HFFc6 (cell line): ENCODE measurements at places on chromosomes 7 and 10.

GRCh38 chr10:131737543-131738395, 163.0 kb upstream of the PPP2R2D start:
- DNase-seq: no peak

GRCh38 chr7:81990395-81990794, 220.5 kb upstream of the HGF start:
- peak; percentile 29 for DNase-seq

- peak; percentile 77 for DNase-seq
Measured at GRCh38 chr10:93030409-93030808, 30.2 kb upstream of the CYP26C1 start.

DNA sequence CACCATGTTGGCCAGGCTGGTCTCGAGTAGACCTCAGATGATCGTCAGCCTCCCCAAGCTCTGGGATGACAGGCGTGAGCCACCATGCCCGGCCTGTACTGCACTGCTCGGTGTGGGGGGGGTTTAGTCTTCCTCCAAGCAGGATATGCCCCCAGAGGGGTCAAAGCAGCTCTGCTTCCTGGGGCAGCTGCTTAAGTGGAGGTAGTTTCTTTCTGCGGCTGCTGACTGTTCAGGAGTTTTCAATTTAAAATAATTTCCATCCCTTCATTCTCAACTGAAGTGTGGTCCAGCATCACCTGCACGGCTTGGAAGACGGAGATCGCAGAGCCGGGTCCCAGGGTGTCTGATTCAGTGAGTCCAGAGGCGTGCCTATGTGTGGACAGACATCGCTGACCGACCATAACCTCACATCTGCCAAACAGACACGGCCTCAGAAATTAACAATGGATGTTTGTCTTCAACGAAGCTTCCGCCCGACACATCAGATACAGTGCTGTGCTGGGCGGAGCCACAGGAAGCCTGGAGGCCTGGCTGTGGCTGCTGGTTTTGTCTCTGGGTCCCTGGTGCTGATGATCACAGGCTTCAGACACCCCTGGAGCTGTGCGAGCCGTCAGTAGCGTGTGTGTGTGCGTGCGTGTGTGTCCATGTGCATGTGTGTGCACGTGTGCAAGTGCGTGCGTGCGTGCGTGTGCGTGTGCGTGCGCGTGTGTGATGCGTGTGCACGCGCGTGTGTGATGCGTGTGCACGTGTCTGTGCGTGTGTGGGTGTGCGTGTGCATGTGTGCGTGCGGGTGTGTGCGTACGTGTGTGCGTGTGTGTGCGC, 226.5 kb upstream of the PITRM1 start:
- no peak for DNase-seq

GRCh38 chr7:51982653-51983052, 666.0 kb upstream of the COBL start:
- no peak for DNase-seq

- no peak for DNase-seq
Measured at GRCh38 chr10:14740684-14741247, 33.9 kb downstream of the FAM107B start.

- DNase-seq: no peak
Measured at GRCh38 chr10:119268871-119269506, 61.6 kb downstream of the GRK5 start.

DNA sequence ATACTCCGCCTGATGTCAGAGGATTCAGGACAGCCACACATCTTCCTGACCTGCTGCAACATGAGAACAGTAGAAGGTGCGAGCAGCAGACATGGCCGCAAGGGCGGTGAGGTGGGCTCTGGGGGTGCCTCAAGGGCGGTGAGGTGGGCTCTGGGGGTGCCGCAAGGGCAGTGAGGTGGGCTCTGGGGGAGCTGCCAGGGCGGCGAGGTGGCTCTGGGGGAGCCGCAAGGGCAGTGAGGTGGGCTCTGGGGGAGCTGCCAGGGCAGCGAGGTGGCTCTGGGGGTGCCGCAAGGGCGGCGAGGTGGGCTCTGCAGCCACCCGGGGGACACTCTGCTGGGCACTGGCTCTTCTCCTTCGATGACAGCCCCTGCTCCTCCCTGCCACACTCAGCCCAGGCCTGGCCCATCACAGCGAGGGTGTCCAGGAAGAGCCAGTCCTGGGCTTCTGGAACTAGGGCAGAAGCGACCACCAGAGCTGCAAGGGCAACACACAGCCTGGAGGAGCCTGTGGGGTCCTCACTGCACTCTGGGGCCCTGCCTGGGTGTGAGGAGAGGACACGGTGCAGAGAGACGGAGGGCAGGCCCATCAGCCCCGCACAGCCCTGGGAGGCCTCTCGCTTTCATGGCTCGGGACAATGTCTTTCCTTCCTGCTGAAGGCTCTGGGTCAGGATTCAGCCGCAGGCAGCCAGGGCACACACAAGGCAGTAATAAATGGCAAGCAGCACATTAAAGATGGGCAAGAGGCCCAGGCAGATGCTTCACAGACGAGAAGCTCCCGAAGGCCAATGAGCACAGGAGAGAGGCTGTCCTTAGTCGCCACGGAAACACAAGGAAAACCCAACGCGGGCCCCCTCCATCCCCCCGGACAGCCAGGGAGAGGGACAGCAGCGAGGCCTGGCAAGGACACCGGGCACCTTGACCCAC, 42.5 kb downstream of the STK32C start:
- no peak for DNase-seq

GRCh38 chr10:95389982-95390381, 99.2 kb upstream of the PDLIM1 start:
- DNase-seq: no peak

DNA sequence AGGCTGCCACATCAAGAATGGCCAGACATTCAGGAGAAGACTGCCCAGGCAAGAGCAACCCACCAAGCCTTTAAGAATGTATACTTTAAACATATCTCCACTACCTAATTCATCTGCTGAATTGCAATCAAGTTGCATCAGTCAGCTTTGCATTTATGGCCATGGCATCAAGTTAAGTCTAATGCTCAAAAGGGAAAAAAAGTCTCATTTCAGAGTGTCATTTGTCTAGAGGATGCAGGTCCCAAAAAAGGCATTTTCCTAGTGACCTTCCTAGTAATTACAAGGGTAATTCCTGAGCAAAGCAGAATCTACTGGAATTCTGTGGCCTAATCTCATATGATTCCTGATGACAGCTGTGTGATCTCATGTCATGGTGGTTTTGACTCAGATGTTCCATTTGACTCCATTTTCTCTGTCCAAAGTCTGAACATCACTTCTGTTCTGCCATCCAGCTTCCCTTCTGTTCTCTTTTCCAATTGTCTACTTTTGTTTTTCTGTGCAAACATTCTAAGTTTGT, 7.3 kb upstream of the CABCOCO1 start:
- DNase-seq: no peak

GRCh38 chr7:37150856-37151255, 297.8 kb downstream of the ELMO1 start:
- DNase-seq: no peak

DNA sequence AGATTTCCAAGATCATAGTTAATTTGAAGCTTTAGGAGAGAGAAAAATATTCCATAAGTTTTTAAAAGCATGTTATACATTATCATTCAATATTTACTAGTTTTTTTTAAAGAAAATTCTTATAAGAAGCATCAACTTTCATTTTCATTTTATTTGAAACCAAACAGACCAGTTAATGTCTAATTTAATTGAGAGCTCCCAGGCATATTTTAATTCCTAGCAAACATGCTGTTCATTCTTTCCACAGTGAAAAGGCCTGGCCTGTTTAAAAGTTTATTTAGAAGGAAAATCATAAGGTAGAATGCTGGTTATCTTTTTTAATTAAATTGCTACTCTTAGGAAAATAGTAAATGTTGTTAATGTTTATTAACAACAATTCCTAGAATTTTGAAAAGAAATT, 324.4 kb downstream of the PCLO start:
- DNase-seq: no peak

GRCh38 chr7:158444501-158445420, 142.9 kb downstream of the PTPRN2 start:
- no peak for DNase-seq

GRCh38 chr10:27188897-27189296, 33.7 kb downstream of the MASTL start:
- no peak for DNase-seq

- DNase-seq: no peak
Measured at GRCh38 chr7:143485094-143485493, 7.4 kb downstream of the TAS2R41 start.

DNA sequence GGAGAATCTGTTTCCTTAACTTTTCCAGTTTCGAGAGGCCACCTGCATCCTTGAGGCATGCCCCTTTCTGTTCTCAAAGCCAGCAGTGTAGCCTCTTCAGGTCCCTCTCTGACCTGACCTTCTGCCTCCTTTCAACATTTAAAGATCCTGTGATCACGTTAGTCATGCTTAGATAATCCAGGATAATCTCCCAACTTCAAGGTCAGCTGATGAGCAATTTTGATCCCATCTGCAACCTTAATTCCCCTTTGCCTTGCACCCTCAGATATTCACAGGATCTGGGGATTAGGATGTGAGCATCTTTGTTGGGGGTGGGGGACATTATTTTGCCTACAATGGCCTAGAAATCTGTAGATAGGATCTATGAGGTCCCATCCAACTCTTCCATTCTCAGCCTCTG, 8.0 kb downstream of the HKDC1 start:
- no peak for DNase-seq

DNA sequence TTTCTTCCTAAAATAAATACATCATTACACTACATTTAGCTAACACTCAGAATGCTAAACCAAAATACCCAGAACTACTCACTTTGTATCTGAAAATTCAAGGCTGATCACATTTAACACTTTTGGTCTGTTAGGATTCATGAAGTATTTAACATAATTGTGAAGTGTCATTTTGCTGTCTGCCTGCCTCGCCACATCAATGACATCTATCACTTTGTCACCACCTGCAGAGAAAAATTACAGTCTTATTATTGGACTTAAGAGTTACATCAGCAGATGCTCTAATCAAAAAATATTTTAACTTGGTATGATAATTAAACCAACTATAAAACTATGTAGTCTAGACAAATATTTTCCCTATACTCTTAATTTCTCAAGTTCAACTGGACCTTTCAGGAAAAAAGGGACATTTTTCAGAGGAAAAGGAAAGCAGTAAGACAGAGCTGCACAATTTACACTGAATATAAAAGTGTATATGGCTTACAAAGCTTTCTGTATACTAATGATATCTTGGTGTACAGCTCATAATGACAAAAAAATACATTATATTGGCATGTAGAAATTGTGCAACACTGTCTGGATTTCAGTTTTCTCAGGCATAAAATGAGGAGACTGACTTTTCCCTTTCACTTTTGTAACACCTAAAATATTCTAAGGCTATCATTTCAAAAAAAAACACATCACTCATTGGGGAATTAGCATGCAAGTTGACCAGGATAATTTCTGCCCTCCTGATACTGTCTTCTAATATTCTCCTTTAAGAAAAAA, 49.2 kb downstream of the KDM7A start:
- no peak for DNase-seq

DNA sequence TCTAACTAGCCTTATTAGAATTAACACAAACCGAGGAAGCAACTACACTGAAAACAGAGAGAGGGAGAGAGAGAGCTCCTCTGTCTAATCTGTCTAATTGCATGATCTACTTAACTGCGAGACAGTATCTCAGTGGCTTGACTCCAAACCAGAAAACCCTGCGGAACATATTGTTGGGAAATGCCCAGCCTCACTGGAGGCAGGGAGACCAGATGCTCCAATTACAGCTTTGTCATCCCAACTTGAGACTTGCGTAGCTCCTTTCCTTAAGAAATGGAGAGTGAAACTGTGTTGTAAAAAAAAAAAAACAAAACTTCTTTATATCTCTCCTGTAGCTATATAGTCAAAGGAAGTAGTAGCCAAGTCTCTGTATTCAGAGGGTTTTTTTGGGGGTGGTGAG, 52.0 kb upstream of the ZNRF2 start:
- DNase-seq: no peak

- no peak for DNase-seq
Measured at GRCh38 chr10:62843600-62843999, 27.4 kb upstream of the EGR2 start.

DNA sequence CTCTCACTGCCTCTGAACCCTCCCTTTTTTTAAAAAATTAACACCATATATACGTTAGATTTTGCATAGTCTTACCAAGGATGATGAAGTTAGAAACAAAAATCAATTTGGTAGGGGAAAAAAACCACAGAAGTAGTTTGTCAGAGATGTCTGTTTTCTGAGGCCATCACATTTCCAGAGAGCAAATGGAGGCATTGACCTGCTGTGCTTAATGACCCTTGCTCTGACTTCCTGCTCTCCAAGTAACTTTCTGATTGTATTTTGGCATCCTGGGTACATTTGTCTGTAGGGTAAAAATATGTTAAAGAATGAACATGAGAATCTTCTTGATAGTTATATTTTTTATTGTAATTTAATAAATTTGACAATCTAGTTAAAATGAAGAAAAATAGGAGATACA, 140.2 kb downstream of the LCOR start:
- no peak for DNase-seq

- peak; percentile 93 for DNase-seq
Measured at GRCh38 chr7:47783456-47784223, 164.6 kb downstream of the PKD1L1 start.

- DNase-seq: peak; percentile 41
Measured at GRCh38 chr7:34107276-34107675, 201.9 kb downstream of the BMPER start.

DNA sequence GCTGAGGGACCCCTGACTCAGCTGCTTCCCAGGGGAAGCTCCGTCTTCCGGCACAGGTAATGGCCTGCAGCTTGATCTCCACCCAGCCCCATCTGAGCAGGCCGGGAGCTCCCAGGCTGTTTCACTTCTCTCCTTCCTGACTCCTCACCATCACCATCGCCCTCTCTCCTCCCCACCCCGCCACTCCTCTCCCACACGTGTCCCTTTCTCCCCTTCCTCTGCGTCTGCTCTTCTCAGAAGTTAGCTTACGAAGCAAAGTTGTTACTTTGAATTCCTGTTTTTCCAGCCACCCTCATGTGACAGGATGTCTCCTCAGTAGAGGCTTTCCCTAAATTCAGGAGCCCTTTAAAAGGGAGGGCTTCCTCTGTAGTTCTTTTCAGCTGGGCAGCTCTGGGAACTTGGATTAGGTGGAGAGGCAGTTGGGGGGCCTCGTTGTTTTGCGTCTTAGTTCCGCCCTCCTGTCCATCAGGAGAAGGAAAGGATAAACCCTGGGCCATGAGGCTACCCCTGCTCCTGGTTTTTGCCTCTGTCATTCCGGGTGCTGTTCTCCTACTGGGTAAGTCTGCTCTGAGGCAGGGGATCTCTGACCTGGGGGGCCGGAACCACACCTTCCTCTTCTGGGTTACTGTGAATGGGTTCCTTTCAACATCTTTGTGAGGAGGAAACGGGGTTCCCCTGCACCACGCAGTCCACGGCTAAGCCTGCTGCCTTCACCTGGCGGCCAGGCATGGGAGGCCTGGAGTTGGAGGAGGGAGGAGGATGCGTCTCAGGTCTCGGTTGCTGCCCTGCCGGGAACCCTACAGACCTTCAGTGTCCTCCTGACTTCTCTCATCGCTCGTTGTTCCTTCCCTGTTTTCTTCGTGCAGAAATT, at the start of gene MRC1:
Gene MRC1, plus strand, starts transcription at position 378 of the 871 bp plus-strand sequence. Its CDS starts 118 bp downstream, at position 496.
- DNase-seq: no peak

DNA sequence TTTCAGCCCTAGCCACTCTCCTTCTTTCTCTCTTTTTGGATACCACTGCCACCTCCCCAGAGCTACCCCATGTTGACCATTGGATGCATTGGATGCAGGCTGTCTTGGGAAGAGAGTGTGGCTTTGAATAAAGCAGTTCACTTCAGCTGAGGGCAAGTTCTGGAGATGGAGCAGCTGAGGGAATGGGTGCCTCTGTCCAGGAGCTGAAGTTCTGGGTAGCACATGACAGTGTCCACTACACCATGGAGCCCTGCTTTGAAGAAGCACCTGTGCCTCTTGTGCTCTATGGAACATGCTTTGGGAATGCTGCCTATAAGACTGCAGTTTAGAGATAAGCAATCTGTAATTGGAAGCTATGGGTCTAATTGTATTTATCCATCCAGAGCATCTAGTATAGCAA, 1028.7 kb downstream of the TYW1 start:
- no peak for DNase-seq

GRCh38 chr7:98276241-98276761, 5.2 kb upstream of the BRI3 start:
- DNase-seq: peak; percentile 9
